ENCODE measurements at places on chromosomes 2 and 18.

DNA sequence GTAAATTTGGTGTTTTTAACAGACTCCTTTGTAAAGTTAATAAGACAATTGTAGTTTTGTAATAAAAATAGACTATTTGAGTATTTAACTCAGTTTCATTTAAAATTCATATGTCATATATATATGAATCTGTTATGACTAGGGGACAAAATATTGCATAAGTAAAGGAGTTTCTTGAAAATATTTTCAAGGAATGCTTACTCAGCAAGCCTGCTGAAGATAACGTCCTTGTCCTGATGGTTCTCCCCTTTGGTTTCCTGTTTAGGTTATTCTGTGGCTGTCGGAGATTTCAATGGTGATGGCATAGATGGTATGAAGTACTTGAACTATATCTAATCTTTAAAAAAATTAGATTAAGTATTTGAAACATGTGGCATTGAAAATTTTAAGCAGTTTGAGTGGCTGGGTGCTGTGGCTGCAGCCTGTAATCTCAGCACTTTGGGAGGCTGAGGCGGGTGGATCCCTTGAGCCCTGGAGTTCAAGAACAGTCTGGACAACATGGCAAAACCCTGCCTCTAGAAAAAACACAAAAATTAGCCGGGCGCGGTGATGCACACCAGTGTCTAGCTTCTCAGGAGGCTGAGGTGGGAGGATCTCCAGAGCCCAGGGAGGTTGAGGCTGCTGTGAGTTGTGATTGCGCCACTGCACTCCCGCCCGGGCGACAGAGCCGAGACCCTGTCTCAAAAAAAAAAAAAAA, 47.1 kb downstream of the ITGAV start:
- no peak for DNase-seq

- peak; percentile 55 for DNase-seq
Observed at GRCh38 chr2:171244970-171245782, 84.5 kb upstream of the TLK1 start.

- DNase-seq: no peak
Observed at GRCh38 chr18:30044496-30044895, 998.0 kb downstream of the DSC3 start.

- peak; percentile 55 for DNase-seq
Observed at GRCh38 chr2:10688921-10689807, 611 bp downstream of the NOL10 start.

DNA sequence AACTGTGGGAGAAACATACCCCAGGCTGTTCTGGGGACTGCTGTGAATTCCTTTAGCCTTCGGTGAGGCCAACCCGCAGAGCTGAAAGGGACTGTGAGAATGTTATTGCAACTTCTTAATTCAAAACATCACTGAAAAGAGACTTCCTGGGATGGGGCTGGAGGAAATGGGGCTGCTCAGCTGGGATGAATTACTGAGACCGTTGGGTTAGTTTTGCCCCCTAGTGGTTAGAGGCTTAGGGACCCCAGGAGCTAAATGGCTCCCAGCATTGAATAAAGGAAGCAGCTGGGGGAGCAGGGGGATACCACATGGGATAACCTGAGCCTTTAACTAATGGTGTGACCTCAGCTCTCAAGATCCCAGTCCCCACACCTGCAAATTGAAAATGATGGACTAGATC, 941.1 kb upstream of the FANCL start:
- DNase-seq: peak; percentile 22
